ENCODE measurements at places on chromosomes 5 and 9.

DNA sequence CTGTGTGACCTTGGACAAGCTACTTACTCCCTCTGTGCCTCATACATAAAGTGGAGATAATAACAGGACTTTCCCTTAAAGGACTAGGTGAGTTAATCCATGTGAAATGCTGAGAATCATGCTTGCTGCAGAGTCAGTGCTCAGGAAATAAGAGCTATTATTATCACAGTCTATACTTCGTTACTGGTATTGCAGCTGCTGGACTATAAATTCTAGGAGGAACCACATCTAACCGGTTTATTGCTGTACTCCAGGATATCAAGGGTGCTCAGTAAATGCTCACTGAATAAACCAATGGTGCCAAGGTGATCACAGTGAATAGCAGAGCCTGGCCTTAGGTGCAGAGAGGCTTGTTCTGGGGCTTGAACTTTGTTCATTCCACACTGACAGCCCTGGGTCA, 69.3 kb downstream of the HSPA4 start:
- no peak for DNase-seq

- peak; percentile 58 for DNase-seq
Measured at GRCh38 chr5:177430140-177430951, 3.9 kb downstream of the GRK6 start.

DNA sequence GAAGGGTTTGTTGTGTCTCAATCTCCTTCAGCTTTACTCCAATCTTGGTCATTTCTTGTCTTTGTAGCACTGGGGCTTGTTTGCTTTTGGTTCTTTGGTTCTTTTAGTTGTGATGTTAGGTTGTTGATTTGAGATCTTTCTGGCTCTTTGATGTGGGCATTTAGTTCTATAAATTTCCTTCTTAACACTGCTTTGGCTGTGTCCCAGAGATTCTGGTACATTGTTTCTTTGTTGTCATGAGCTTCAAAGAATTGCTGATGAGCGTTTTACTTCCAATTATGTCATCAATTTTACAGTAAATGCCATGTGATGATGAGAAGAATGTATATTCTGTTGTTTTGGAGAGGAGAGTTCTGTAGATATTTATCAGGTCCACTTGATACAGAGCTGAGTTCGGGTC, 353.3 kb downstream of the MAN2A1 start:
- DNase-seq, result no peak

DNA sequence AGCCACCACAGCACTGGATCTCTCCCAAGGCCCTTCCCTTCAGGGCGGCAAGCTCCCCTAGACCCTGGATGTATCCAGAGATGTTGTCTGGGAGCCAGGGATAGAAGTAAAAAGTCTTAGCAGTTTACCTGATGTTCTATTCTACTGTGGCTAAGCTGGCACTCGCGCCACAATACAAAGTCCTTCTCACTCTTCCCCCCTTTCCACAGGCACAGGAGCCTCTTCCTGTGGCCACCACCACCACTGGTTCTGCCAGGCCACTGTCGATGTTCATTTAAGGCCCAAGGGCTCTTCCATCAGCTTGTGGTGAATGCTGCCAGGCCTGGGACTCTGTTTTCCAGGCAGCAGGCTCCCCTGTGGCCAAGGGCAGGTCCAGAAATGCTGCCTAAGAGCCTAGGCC, 33.7 kb downstream of the MEGF9 start:
- DNase-seq, result no peak

DNA sequence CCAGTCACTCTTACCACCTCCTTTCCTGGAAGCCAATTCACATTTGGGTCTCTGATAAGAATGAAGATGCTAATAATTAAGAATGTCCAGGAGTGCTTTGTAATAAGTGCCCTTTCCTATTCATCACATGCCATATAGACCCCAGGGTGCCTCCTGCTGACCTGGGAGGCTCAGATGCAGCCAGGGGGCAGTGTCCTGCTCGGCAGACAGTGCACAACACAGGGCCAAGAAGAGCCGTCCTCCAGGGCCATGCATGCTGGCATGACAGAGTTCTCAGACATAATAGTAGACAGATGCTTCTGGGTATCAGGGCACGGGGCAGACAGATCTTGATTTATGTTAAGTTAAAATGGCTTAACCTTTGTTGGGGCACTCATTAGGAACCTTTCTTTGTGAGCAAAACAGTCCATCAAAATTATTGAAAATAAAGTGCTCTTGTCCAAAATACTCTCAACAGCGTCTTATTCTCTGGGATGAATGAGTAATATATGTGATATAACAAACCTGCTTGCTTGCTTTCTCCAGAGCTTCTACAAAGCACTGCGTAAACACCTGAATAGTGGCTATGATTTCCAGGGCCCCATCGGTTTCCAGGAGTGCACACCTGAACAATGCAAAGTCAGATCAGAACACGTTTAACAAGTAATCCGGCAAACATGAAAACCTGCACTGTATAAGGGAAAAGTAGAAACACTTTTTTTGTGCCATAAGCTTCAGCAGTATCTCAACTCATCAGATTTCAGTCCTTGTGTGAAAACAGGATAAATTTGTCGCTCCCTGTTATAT, 192.7 kb downstream of the FANCC start:
- DNase-seq, result no peak

- no peak for DNase-seq
Measured at GRCh38 chr5:35369965-35370790, 139.9 kb upstream of the PRLR start.

GRCh38 chr9:6188466-6188865, 27.1 kb upstream of the IL33 start:
- no peak for DNase-seq

DNA sequence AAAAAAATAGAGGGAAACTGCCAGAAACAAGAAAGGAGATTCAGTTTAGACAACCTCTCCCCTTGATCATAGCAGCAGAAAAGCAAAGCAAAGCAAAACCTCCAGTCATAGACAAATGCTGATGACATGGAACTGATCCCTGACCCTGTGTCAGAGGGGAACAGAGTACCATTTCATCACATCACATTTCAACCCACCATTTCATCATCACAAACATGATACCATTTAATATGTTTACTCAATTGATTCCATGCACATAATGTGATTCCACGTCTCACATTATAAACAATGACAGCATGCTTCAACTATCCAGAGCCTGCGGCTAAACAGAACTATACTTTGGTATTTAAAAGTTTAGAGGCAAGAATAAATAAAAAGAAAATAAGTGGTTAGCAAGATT, 28.7 kb upstream of the ACOT12 start:
- no peak for DNase-seq
